MM.1S (cell line): ENCODE measurements at places on chromosomes 1 and 21.

GRCh38 chr1:7905262-7905661 lies 35.4 kb downstream of the TNFRSF9 start:
- no peak for DNase-seq

DNA sequence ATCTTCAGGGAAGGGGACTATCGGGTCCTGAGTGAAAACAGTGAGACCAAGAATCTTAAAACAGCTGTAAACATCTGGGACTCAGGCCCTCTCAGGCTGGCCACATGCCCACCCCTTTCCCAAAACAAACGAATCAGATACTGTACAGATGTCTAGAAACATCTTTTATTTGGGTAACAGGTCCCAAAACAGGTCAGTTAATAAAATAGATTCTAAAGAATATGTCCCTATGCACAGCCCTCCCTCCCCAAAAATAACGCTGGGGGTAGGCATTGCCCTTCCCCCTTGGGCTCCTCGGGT lies 499 bp upstream of the CRTC2 start:
- no peak for DNase-seq

- DNase-seq, result no peak
Measured at GRCh38 chr21:32155226-32155625, 123.6 kb downstream of the MIS18A start.

- no peak for DNase-seq
Measured at GRCh38 chr1:44531785-44532566, 126.9 kb downstream of the RNF220 start.

DNA sequence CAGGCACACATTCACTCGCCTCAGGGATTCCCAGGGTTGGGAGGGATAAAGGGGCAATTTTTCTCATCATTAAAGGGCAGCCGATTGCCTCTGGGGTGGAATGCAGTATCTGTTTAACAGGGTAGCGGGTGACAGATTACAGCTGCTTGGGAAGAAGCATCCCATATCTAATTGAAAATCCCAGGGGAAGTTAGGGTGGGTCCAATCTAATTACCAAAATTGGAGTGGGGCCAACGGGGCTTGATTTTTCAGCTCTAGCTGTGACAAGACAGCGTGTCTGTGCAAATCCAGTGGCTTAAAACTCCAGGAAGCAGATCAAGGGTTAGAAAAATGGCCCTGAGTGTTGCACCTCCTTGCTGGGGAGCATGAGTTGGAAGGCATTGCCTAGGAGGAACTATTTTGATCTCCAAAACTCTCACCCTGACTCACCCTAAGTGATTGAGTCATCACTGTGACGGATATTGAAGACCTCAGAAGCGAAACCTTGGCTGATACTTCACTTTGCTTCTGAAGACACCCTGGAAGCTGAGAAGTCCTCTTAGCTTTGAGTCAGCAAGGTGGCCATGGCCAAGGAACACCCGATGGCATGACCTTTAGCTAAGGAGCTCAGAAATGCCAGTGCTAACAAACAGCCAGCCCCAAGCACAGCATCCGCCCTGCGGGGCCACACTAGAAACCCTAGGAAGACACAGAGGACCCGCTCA lies 46.0 kb downstream of the GRHL3 start:
- DNase-seq, result no peak

- no peak for DNase-seq
Measured at GRCh38 chr1:44895919-44896734, 53.1 kb upstream of the PTCH2 start.

DNA sequence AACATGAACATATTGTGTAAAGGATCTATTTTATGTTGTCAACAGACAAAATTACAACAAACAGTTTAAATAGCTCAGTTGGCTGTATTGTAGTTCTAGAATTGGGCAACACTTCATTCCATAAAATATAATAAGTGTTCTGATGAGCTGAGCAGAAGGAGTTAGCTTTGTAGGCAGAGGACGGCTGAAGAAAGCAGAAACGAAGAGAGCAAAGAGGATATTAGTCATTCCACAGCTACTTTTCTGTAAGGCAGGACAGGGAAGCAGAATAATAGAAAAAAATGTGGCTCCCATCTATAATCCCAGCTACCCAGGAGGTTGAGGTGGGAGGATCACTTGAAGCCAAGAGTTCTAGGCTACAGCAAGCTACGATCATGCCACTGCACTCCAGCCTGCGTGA lies 20.2 kb upstream of the IVNS1ABP start:
- DNase-seq, result no peak

GRCh38 chr1:8646189-8646588 lies 171.3 kb downstream of the RERE start:
- no peak for DNase-seq

DNA sequence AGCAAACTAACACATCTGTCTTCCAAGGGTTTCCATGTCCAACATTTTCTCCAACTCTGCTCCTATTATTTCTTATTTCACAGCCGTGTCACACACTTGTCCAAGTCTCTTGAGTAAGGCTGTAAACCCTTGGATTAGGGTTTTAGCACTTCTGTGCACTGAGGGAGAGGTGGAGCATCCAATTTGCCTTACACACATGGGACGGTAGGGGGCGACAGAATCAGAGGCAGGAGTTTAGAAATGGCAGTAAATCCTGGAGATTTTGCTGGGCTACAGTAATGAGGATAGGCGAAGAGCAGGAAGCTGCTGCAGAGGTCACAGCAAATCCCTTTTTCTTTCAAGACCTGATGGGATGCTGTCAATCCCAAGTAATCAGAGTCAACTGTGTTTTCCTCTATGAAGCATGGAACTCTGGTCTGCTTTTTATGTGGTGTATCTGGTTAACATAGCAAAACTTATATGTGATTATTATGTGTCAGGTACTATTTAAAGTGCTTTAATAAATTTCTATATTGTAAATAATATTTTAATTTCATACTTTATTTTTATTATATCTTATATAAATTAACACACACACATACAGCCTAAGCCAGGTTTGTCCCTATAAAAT lies 15.4 kb upstream of the LCE5A start:
- DNase-seq, result peak; percentile 53

DNA sequence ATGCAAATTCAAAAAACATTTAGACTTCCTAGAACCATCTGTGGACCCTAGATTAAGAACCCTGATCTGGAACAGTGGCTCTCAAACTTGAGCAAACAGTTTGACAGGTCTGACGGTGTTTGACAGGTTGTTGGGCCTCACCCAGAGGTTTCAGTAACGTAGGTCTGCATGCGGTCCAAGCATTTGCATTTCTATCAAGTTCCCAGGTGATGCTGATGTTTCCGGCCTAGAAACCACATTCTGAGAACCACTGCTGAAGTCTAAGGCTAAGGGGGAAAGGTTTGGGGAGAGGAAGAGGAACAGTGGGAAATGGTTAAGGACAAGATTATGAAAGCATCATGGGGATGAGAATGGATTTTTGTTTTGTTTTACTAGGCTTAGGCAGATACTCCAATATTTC lies 48.6 kb downstream of the MDM4 start:
- DNase-seq, result peak; percentile 99
